CD4-positive, alpha-beta T cell treated with Interleukin-1 beta for 1 hour (primary cell): ENCODE measurements at places on chromosomes 6 and 20.

- DNase-seq, result no peak
Observed at GRCh38 chr6:53830366-53830765, 35.6 kb downstream of the LRRC1 start.

DNA sequence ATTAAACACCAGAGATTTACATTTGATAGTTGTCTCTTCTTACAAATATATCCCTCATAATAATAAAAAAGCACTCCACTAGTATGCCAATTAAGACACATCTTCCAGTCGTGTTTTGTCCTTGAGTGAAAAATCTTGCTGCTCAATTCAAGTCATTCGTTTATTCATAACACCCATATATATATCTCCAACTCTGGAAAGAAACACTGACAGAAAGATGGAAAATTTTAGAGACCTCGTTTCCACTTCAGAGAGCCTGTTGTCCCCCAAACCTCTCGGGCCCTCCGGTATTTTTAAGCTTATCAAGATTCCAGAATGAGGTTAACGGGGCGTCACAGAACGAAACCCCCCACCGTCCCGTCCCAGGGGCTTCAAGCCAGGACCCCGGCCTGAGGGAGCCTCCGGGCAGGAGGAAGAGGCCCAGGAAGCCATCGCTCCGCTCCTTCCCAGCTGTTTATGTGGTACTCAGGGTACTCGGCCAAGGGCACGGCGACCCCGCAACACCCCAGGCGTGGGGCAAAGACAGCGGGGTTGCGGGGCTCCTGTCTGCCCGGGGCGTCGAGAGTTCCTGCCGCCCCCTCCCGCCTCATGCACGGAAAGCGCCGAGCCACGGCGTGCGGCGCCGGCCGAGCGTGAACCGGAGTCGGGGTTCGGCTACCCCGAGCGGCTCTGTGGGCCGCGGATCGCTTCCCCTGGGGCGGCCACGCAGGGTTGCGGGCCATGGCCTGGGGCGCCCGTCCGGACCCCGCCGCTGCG, 623 bp upstream of the SNX9 start:
- peak; percentile 40 for DNase-seq

- no peak for DNase-seq
Observed at GRCh38 chr6:7526755-7527154, 14.7 kb upstream of the DSP start.

DNA sequence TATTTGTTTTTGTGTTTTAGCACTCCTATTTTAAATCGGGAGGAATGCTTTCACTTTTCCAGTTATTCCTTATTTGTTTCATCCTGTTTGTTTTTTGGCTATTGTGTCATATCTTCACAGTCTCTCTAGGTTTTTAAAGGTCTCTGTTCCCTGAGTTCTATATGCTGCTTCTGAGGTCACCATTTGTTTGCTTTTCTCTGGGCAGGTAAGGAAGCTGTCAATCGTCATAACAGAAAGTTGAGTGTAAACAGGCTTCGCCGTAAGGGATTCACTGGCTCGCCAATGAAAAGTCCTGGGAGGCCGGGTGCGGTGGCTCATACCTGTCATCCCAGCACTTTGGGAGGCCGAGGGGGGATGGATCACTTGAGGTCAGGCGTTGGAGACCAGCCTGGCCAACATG, 48.7 kb upstream of the RPS6KA2 start:
- DNase-seq, result no peak

GRCh38 chr6:115838763-115839401, 221.8 kb downstream of the FRK start:
- no peak for DNase-seq
